Activated T-helper 1 cell treated with Interleukin-2 at 50 U/mL for 16 hours (primary cell): ENCODE measurements at places on chromosomes 7 and 10.

DNA sequence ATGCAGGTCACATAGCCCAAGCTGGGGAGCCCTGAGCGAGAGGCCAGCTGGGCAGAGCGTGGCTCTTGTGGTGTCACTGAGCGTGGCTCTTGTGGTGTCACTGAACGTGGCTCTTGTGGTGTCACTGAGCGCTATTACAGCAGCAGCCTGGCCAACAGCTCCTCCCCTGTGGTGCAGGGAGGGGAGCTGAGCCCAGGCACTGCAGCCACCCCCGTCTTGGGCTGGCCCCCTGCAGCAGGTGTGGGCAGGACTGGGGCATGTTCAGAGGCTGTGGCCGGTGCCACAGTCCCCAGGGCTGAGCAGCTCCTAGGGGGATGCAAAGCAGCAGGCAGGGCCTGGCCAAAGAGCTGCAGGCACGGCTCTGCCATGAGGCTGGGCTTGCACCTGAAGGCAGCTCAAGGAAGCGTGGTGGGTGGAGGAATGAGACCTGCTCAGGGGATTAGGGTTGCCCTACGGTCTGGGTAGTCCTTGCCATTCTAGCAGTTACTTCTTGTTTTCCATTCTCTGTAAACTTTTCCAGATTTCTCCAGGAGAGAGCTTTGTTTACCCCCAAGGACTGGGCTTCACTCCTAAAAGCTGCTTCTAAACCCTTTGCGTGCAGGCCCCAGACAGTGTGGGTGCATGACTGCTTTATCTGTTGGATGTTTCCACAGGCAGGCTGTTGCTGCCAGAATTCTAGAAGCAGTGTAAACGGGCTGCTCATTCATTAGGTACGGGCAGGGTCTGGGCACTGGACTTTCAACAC is 29.2 kb downstream of the ZNF783 start:
- no peak for DNase-seq

DNA sequence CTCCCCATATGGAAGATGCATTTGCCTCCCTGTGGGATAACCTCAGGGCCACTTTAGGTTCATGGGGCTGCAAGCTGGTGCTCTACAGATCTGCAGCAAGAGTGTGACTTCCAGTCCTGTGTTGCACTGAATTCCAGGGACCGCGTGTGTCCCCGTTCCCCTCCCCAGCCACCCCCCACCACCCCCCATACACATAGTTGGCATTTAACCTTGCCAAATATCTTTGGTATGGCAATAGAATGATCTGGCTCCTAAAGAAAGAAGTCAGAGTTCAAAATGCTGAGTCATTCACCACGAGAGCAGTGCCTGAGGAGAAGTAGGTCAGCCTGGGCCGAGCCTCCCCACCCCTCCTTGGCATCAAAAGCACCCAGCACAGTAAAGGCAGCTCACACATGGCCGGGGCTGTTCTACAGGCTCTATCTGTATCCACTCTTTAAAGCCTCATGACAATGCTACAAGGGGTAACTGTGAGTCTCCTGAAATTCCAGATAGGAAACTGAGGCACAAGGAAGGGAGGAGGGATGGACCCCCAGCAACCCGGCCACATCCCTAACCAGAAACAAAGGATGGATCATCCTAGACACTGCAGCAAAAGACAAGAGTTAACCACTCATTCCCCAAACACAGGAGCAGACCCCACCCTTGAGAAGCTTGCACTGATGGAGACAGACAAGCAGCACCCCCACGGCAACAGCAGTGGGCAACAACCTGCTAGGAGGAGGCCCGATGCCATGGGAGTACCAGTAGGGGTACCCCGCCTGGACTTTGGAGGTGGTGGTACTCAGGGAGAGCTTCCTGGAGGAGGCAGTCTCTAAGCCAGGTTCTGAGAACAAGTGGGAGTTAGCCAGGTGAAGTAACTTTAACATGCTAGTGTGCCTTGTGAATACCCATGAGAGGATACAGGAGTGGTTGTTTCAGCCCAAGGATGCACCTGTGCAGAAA is 70.3 kb upstream of the NANOS1 start:
- DNase-seq, result no peak

DNA sequence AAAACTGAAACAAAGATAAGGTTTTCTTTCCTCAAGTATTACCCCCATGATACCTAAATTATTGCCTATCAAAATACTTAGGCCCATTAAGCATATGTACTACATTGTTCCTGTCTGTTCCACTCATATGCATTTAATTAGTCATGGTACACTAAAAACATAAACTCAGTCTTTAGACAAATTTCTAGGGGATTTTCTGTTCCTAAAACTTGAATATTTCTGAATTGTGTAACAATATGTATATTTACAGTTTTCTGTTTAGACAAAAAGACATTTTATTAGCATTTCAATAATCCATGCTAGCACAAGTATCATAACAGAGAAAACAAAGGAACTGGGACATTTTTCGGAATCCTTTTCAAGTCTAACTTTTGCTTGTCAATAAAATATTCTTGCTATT is 234.2 kb downstream of the CRPPA start:
- no peak for DNase-seq

DNA sequence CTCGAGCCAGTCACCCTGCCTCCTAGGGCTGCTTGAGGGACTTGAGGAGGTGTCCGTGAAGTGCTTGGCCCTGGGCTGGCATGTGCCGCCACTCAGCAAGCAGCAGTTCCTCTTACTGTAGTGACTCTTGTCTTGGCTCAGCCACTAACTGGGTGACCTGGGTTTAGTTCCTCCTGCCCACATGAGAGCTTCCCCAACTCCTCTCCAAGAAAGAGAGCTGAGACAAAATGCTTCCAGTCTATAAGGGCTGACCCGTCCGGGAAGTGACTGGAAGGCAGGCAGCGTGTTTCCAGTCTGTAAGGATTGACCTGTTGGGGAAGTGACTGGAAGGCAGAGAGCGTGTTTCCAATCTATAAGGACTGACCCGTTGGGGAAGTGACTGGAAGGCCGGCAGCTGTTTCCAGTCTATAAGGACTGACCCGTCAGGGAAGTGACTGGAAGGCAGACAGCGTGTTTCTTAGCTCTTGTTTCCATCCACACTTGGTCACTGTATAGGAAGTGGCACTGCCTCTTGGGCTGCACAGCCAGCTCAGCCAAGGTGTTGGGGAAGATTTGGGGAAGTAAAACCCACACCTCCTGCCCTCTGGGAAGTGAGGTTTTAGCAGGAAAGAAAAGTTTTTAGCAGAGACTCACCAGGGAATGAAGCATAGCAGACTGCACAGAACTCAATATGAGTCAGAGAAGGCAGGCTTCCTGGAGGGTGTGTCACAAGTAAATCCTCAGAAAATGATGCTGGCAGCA is 53.3 kb upstream of the PPIF start:
- no peak for DNase-seq

GRCh38 chr7:88647825-88648224 is 111.7 kb upstream of the ZNF804B start:
- no peak for DNase-seq
